Activated gamma-delta T cell treated with anti-CD3 and anti-CD28 coated beads, Interleukin-2, amount 50 U/mL, for 16 hours (primary cell): ENCODE measurements at places on chromosomes 5 and 9.

DNA sequence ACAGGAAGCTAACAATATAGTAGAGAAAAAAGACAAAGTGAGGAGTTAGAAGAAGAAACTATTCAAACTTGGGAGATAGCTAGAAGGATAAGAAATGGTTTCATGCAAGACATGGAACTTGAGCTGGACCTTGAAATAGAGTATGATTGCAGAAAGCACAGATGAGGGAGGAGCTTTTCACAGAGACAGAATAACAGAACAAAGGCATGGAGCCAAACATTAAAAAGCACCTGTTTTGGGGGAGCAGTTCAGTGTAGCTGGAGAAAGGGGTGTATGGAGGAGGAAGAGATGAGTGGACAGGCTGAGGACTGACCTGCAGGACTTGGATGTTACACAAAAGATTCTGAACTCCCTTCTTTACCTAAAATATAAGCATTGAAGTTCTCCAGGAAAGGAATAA lies 25.2 kb downstream of the DTWD2 start:
- no peak for DNase-seq

GRCh38 chr9:71806901-71807307 lies 38.6 kb upstream of the CEMIP2 start:
- peak; percentile 27 for DNase-seq

- DNase-seq = no peak
Measured at GRCh38 chr5:133347039-133347438, 265.3 kb downstream of the FSTL4 start.

- no peak for DNase-seq
Measured at GRCh38 chr5:119397518-119398380, 41.9 kb downstream of the TNFAIP8 start.

DNA sequence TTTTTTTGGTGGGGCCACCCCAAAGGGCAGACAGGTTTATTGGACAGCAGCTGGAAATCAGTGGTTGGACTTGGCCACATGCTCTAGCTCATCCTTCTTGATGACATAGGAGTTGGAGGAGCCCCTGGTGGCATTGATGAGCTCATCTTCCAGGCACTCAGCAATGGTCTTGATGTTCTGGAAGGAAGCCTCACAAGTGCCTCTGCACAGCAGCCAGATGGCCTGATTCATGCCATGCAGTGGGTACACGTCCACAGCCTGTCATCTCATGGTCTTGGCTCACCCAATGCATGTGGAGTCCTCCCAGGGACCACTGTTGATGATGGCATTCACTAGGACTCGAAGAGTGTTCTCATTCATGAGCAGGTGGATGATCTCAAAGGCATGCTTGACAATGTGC lies 11.3 kb upstream of the RCL1 start:
- DNase-seq = no peak

DNA sequence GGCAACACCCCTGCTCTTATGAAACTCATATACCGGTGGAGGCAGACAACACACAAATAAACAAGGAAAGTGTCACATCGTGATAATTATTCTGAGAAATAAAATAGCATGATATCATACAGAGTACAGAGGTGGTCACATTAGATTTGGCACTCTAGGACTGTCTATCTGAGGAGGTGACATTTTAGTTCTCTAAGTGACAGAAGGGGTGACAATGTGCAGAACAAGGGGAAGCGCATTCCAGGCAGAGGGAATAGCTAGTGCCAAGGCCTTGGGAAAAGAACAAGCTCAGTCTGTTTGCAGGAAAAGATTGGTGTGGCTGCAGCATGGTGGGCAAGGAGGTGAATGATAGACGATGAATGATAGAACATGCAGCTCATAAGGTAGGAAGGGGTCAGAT lies 12.7 kb upstream of the IRF1 start:
- no peak for DNase-seq

DNA sequence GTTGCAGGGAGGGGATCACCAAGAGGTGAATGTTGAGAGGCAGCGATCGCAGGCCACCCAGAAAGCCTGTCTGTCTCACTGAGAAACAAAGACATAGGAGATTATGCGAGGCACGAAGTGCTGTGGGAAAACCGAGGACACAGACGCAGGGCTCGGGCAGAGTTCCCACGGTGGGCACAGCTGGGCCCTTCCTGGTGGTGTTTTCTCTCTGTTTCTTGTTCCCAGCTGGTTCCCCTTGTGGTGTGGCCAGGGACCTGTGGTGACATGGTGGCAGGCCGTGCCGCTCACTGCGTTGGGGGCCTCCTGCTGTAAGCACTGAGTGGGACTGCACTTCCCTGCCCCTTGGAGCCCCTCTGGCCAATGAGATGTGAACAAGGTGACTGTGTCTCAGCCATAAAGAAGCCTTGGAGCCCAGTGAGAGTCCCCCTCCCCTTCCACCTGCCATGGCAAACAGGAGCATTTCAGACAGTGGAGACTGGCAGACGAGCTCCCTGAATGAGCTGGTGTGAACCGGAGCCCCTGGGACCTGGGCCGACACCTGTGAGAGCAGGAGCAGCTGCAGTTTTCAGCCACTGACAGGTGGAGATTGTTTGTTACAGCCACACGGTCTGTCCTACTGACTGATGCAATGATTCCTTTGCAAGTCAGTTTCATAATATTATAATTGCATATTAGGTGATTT lies 13.2 kb upstream of the IRX4 start:
- no peak for DNase-seq

- DNase-seq = no peak
Measured at GRCh38 chr5:76958991-76959767, 6.3 kb downstream of the CRHBP start.

DNA sequence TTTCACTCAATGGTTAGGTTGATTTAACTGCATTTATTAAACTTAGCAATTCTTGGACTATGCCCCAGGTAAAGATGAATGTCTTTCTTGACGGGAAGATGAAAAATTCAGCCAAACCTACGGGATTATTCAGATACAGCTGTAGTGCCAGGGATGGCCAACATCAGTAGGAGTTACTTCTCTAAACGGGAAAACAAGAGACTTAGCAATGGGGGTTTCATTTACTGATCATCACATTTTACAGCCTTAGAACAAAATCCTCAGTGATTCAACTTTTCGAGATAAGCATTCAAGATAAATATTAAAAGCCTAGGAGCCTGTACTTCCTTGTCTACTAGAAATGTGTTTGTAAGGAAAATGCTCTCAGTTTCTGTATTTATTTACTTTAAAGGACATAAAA lies 46.1 kb downstream of the S1PR3 start:
- no peak for DNase-seq

DNA sequence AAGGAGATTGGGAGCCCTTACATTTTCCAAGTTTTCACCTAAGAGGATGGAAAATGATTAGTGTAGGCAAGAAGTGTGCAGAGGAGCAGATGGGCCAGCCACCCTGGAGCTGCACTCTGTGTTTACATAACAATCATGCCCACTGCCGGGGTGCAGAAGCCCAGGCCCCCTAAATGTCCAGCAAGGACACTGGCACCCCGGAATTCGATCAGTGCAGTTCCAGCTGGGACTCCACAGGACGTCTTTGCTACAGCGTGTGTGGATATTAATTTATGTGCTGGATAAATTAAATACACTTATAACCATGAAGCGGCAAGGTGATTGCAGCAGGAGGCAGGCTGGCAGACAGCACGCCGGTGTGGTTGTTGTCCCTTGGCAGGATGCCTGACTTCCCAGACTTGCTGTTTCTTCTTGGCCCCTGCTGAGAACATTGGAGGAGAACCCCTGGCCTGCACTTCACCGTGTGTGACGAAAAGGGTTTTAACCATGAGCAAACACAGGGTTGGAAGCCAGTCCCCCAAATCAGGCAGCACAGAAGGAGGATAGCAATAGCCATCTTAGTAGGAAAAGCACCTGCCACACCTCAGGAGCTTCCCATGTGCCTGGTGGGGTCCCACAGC lies 73.7 kb downstream of the GADD45G start:
- no peak for DNase-seq

DNA sequence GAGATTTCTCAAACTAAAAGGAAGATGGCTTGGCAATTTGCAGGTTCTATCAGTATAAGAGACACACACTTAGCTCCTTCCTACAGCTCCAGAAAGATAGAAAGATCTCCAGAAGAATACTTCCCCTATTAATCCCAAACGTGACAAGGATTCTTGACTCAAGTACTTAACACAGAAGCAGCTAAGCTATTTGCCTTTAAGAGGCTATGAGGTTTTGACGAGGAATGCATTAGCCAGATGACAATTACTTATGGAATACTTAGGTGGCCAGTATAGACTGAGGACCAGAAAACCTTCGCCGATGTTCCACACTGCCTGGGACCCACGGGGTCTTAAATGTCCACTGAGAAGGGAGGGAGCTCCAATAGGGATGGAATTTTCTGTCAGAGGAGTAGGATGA lies 340.5 kb upstream of the KIF2A start:
- DNase-seq = no peak

GRCh38 chr9:21434202-21435014 lies 5.8 kb upstream of the IFNA1 start:
- peak; percentile 11 for DNase-seq

GRCh38 chr9:133613432-133613831 lies 4.2 kb upstream of the FAM163B start:
- no peak for DNase-seq

DNA sequence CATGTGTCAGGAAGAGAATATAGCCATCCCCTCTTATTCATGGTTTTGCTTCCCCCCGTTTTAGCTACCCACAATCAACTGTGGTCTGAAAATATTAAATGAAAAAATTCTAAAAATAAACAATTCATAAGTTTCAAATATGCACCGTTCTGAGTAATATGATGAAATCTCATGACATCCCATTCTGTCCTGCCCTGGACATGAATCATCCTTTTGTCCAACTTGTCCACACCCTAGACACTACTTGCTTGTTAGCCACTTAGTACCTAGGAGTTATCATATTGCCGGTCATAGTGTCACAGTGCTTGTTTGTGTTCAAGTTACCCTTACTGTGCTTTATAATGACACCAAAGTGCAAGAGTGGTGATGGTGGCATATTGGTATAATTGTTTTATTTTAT lies 113.5 kb downstream of the CAAP1 start:
- no peak for DNase-seq

GRCh38 chr5:25579111-25579510 lies 934.3 kb upstream of the CDH10 start:
- DNase-seq = no peak

DNA sequence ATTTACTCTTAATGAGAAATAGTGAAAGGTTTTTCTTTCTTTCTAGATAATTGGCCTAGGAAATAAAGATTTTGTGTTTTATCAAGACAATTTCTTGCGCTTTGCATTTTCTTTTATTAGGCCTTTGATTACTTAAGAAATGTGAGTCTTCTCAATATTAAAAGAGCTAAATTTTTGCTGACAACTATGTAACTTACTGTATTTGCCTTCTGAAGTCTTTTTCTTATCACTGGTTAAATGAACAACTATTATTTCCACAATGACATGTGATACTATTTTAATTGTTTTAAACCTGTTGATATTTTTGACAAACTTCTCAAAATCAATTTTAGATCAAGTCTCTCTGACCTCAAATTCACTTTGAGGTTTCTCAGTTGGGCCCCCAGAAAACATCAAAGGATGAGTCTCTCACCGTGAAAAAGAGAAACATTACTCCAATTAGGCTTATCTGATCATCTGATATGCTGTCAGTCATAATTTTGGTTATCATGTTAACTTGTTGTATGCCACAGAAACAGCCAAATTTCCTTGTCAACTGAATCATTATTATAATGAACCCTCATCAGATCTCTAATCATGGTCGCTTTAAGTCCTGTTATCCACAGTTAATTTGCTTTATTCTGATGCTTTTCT lies 48.8 kb downstream of the RAPGEF1 start:
- DNase-seq = no peak

DNA sequence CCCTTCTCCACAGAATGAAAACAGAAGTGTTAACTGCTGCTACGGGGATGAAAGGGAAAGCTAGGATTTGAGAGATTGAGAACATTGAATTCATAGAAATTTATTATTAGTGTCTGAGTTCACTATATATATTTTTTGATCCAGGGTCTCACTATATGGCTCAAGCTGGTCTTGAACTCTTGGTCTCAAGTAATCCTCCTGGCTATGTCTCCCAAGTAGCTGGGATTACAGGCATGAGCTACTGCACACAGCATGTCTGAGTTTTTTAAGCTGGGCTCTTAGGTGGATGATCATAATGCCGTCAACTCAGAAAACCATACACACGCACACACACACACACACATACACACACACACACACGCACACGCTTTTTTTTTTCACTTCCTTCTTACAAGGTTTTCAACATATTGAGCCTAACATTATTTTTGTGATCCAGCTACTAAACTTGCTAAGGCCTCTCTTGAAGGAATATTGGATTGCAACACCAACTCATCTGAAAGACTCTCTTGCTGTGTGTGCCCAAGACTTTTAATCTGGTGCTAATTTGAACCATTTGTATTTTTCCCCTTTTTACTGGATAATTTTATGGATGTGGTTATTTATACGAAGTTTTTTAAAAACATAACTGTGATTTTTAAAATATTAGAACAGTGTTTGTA lies 1045.4 kb downstream of the DTWD2 start:
- DNase-seq = no peak

GRCh38 chr5:68187268-68188055 lies 28.1 kb upstream of the PIK3R1 start:
- no peak for DNase-seq

DNA sequence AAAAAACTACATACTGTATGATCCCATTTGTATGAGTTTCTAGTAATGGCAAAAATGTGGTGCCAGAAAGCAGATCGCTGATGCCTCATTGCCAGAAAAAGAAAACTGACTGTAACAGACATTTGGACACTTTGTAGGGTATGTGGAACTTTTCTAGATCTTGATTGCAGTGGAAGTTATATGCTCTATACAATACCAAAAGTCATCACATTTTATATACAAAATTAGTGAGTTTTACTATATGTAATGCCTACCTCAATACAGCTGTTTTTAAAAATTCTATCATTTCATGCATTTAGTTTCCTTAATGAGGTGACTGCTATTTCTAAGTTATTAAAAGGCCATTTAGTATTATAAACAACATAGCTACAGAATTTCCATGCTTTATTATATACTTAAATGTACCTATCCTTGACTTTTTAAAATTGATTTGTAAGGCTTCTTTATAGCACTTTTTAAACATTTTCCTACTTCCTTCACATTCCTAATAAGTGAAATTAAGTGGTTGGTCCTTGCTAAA lies 199.9 kb downstream of the CWC27 start:
- DNase-seq = no peak

DNA sequence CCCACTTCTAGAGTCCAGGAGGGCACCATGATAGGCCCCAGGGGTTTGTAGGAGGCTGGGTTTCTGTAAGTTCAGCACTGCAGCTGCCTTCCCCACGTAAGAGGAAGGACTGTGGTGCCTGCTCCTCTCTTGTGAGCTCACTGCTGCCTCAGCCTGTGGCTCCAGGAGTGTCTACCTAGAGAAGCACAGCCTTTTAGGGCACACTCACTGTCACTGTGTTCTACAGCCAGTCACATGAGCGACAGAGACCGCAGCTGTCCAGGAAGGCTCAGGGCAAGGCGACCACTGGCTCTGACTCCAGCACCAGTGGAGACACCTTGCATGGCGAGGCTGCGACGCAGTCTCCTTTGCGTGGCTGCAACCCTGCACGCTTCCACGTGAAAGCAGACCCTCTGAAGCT lies 72.8 kb downstream of the OTULIN start:
- DNase-seq = no peak
